ENCODE measurements at places on chromosomes 3 and 15. TPM values are rescaled to one million over a fixed set of nuclear protein-coding genes. Genes with fewer than 3 reads are reported as not detected.
A peak's percentile ranks its signal among the peaks of the same experiment; 100 is the strongest.

DNA sequence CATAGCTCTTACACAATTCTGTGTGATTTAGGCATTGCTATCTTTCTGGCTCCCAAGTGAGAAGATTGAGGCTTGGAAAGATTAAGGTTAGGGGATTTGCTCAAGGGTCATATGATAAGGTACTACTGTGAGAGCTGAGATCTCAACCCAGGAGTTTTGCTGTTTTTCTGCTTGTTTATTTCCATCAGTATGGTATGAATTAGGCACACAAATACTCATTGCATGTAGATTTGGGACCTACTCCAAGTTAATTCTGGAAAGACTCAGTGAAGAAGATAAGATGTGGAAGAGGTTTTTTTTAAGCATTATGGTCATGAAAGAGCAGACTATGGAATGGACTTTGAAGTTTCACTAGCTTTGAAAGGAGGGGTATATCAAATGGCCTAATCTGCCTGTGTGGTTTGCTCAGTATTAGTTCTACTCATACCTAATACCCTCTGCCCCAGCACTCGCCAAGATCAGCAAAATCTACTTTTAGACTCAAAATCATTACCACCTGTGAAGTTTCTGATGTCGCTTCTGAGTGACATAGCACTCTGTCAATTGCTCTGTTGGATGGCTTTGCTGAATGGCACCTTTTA is 12.5 kb downstream of the MBNL1 start:
- no peak for DNase-seq

DNA sequence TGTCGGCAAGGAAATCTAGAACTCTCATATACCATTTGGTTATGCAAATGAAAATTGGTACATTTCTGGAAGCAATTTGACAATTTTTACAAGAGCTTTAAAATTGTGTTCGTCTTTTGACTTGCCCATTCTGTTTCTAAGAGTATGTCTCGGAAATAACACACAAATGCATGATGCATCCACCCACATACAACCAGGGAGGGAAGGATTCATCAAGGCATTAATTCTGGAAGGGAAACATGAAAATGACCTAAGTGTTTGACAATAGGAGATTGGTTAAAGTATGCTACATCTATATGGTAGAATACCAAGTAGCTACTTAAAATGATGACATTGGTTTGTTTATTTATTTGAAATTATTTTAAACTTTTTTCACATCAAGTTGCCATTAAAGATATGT is 58.6 kb downstream of the PIAS1 start:
- DNase-seq, result no peak

DNA sequence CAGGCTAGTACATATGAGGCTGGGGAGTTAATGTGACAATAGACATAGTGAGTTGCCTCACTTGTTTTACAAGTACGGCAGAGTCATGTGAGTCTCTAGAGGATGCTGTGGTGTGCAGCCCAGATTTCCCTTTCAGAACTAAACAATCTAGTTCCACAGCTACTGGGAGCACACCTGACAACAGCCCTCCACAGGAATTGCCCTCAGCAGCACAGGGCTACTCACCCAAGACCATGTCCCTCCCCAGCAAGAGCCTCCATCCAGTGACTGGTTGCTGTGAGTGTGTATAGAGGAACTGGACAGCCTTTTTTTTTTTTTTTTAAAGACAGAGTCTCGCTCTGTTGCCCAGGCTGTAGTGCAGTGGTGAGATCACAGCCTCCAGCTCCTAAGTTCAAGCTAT is 40.2 kb upstream of the UBE2E2 start:
- no peak for DNase-seq

GRCh38 chr15:32786906-32787305 is 69.1 kb downstream of the GREM1 start:
- DNase-seq, result no peak

- DNase-seq, result no peak
Measured at GRCh38 chr3:11423868-11424267, 151.7 kb downstream of the ATG7 start.

DNA sequence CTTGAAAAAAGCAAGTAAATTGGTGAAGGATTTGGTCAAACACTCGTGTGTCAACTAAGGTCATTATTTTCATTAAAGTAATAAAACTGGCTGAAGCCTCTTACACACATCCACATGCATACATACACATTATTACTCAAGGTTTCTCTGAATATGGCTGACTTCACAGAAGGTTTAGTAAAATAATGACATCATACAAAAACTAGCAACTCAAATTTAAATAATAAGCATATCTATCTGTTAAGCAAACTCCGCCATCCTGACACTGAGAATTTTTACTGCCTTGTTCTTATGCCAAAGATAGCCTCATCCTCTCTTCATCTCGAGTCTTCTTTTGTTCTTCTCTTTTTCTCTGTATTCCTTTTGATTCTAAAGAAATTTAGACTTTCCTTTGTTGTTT is 739.1 kb downstream of the GBE1 start:
- no peak for DNase-seq

DNA sequence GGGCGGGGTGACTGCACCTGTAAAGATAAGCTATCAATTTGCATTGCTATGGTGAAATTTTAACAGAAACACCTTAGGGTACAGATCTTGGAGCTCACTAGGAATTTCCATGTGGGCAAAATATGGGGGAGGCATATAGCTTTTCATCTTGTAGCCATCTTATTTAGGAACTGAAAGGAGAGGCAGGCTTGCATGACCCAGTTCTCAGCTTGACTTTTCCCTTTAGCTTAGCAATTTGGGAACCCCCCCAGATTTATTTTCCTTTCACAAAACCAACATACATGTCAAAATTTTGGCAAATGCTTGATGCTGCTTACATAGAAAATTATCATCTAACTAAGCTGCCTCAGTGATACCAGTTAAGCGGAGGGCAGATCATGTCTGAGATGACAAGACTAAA is 55.0 kb upstream of the EIF1B start:
- DNase-seq, result no peak

- peak; percentile 58 for DNase-seq
Measured at GRCh38 chr3:34364335-34364734, 565.9 kb downstream of the PDCD6IP start.

GRCh38 chr3:9689757-9690156 is 13.9 kb upstream of the CPNE9 start:
- no peak for DNase-seq

GRCh38 chr3:78255403-78255802 is 1215.5 kb downstream of the ROBO2 start:
- no peak for DNase-seq

DNA sequence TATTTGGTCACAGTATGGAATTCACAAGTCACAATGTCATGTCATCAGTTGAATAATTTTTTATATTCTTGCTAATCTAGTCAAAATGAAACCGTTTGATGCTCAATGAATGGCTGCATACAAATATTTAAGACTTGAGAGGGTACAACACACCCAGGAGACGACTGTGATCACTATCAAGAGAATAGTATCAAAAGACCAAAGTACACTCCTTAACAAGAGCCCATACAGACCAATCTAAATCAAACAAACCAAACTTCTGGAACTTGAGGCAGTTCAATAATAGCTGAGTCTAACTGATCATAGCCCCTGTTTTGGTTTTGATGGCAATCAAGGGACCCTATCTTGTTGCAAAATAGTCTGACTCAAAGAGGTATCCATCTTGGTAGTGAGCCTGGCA is 265.1 kb downstream of the THSD4 start:
- no peak for DNase-seq

GRCh38 chr3:113275583-113275928 is 64.2 kb downstream of the BOC start:
- no peak for DNase-seq

DNA sequence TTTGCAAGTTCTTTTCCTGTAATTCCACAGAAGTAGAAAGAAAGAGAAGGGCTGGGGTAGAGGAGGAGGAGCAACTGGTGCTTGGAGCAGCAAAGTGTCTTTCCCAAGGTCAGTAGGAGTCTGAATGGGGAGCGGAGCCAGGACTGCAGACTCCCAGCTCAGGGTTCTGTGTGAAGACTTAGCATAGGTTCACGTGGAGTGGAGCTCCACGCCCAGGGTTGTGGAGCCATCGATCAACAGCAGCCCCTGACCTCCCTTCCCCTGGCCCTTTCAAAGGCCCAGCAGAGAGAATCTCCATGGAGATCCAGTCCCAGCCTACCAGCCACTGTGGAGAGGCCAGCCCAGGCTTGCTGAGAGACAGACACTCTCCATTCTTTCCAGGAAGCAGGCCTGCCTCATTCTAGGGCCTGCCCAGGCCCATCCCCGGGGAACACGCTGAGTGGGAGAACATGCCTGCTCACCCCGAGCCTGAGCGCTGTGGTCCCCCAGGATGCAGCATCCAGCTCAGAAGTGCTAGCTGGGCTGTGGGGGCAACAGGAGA is 62.1 kb downstream of the CORO2B start:
- peak; percentile 73 for DNase-seq

GRCh38 chr3:37173806-37174205 is 576 bp downstream of the LRRFIP2 start:
- no peak for DNase-seq

GRCh38 chr3:15556512-15556911 is 35.0 kb upstream of the COLQ start:
- no peak for DNase-seq

GRCh38 chr15:33005582-33005981 is 188.9 kb downstream of the FMN1 start:
- DNase-seq, result no peak

DNA sequence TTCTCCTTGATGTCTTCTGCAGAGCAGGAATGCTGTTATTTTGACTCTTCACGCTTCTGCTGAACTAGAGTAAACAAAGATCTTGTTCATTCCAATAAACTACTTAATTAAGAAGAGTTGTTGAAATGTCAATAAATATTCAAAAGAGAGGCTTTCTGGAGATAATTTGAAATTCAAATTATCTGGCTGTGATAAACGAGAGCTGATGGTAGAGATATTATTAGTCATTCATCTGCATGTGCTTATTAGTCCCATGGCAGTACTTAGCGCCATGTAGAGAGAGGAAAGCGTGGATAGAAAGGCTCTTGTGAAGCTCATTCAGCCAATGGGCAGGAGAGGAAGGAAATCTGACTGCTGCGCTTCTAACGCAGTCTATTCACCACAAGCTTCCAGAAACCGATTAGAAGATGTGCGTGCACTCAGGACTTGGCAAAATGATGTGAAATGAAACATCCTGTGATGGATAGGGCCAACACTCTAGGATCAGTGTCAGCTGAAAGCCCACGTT is 251.1 kb downstream of the GABRB3 start:
- no peak for DNase-seq

- DNase-seq, result no peak
Measured at GRCh38 chr3:16460886-16461285, 52.6 kb downstream of the RFTN1 start.

GRCh38 chr15:85172846-85173490 is 191.3 kb downstream of the PDE8A start:
- DNase-seq, result peak; percentile 49

- DNase-seq, result no peak
Measured at GRCh38 chr3:188154809-188155574, 1.0 kb downstream of the LPP start.

DNA sequence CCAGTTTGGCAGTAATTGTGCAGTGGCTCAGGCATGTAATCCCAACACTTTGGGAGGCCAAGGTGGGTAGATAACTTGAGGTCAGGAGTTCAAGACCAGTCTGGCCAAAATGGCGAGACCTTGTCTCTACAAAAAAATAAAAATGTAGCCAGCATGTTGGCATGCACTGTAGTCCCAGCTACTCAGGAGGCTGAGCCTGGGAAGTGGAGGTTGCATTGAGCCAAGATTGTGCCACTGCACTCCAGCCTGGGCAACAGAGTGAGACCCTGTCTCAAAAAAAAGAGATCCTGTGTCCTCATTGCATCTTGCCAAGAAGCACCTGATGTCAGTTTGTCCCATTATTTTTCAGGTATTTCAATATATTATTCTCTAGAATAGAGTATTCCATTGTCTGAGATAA is 61.8 kb downstream of the CRTC3 start:
- DNase-seq, result no peak

DNA sequence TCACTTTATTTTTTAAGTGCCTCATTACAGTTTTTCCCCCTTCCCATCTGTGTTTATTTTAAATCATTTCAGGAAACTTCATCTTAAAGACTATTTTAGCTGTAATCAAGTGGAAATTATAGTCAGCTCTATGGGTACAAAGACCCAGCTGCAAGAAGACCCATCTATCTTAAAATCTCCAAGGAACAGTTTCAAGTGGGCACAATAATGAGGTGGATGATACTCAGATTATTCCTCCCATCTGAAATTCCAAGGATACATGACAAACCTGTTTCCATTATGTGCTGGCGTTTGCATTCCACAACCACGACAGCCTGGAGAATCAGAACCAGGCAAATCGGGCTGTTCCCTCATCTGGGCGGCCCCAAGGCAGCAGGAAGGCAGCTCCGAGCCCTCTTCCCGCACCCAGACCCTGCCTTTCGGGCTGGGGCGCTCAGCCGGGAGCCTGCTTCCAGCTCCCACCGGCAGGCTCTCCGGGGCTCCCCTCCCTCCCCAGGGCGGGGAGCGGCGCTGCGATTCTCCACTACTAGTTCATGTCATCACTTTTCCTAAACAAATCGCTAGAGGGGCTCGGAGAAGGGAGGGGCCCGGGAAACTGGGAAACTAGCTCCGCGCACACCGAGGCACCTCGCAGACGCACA is at the start of gene MGLL:
TSS of gene MGLL (minus strand) at position 475 of the 641 bp plus-strand sequence. CDS start at position 278, 197 bp downstream.
- peak; percentile 37 for DNase-seq

DNA sequence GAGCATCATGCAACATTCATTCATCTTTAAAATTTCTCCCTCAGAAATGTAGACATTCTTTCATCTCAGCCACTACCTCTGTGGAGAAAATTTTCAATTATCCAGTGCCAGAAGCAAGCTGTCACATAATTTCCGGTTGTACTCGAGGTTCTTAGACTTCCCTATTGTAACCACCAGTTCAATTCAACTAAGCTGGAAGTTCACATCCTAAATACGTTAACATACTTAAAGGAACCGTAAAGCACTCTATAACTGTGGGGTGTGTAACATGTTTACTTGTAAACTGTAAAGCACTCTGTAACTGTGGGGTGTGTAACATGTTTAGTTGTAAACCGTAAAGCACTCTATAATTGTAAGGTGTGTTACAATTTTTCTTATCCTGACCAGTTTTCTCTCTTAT is 150.3 kb downstream of the PLCL2 start:
- DNase-seq, result no peak

DNA sequence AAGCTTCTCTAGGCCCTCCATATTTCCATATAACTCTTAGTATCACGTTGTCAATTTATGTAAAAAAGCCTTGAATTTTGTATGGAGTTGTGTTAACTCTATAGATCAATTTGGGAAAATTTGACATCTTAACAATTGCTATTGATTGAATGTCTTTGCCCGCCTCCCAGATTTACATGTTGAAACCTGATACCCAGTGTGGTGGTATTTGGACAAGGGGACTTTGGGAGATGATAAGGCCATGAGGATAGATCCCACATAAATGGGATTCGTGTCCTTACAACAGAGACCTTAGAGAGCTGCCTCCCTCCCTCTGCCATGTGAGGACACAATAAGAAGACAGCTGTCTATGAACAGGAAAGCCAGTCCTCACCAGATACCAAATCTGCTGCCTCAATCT is 21.1 kb upstream of the TNK2 start:
- DNase-seq, result no peak

- DNase-seq, result no peak
Measured at GRCh38 chr3:150656316-150656715, 47.4 kb downstream of the ERICH6 start.

The NR2E3 gene
- 0.56 TPM for total RNA-seq

The ANKRD63 gene
- total RNA-seq, result not detected

The CYP11A1 gene
- total RNA-seq, result not detected

The RPL29 gene
- total RNA-seq, result 1,602 TPM

The RASGRP1 gene
- total RNA-seq, result not detected

The FETUB gene
- total RNA-seq, result 0.47 TPM

The CNTN4 gene
- total RNA-seq, result 0.12 TPM

The ATP8B4 gene
- not detected for total RNA-seq

The GRIP2 gene
- total RNA-seq, result not detected

The EIF4E3 gene
- 4.3 TPM for total RNA-seq

The SYNPR gene
- total RNA-seq, result not detected

Measured in MCF 10A (cell line).